ENCODE measurements at places on chromosomes 7 and 10. TPM values are rescaled to one million over a fixed set of nuclear protein-coding genes. Genes with fewer than 3 reads are reported as not detected.

- DNase-seq: no peak
These were observed 15.6 kb upstream of the LMTK2 start for GRCh38 chr7:98091061-98091460.

The CUEDC2 gene
- 66.3 TPM for total RNA-seq

The MSMB gene
- not detected for total RNA-seq

The PITX3 gene
- not detected for total RNA-seq

The GPR22 gene
- total RNA-seq: 15.7 TPM
